ENCODE measurements at places on chromosomes 2 and 18.

GRCh38 chr2:76323381-76323780, 612.7 kb upstream of the GCFC2 start:
- no peak for DNase-seq

DNA sequence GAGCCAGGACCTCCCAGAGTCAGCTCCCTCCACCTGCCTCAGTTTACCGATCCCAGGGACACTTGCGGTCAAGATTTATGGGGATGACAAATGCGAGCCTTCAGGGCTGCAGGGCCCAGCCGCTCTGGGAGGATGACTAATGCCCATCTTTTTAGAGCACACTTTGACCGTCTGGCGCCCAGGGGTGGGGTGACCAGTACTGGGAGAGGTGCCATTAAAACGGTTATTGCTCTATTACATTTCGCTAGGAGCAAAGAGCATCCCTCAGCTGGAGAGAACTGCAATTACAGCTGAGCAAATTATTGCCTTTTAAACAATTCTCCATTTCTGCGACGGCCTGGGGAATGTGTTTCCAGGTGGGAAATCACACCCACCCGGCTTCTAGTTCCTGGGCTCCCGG, 42.6 kb upstream of the HPCAL1 start:
- DNase-seq = peak; percentile 89

- DNase-seq = no peak
Measured at GRCh38 chr2:60966507-60967405, 50.8 kb upstream of the PEX13 start.

DNA sequence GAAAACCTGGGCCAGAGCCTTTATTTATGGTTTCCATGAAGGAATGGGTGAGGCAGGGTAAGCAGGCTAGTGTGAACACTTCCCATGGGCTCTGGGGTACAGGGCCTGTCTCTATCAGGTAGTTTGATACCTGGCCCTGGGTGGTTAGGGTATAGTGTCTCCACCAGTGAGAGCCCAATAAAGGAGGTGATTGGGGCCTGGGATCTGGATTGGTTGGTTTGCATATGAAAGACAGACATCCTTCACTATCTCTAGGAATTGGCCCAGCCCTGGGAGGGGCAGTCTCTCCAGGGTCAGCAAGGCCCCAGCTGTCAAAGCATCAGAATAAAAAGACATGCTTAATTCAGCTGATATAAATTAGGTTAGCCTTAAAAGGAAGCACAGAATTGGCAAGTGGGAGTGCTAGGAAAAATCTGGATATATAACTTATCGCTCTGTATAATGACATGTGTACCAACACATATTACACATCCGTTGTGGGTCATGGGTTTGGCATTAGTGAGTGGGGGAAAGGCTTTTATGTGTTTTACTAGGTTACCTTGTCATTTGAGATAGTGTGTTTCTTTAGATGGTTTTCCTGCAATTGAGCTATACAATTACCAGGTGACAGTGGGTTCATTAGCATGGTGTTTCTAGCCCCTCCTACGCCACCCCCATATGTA, 18.5 kb upstream of the TMEM178A start:
- peak; percentile 45 for DNase-seq

- peak; percentile 66 for DNase-seq
Measured at GRCh38 chr2:136874258-136874657, 108.9 kb downstream of the THSD7B start.

DNA sequence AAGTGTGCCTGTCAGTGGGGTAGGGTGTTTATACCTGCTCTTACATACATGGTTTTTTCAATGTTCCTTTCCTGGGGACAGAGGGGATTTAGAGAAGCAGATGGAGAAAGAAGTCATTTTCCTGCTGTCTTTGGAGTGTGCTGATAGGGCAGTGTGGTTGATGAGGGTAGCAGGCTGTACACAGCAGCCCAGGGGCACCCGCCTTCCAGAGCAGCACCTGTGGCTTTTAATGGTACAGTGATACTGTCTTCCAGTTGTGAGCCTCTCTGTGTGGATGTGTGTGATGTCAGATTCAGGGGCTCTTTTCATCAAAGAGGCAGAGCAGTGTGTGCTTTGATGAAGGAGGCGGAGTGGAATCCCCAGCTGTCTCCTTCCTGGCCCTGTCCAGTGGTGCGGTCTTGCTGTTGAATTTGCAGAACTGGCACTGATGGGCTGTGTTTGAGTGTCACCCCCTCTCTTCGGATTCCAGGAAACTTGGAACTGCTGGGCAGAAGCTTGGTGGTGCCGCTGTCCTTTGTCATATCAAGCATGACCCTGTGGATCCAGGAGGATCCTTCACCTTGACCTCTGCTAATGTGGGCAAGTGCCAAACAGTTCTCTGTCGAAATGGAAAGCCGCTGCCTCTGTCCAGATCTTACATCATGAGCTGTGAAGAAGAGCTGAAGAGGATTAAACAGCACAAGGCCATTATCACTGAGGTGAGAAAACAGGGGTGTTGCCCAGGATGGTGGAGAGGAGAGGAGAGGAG, 259.8 kb downstream of the PHLPP1 start:
- DNase-seq = no peak

DNA sequence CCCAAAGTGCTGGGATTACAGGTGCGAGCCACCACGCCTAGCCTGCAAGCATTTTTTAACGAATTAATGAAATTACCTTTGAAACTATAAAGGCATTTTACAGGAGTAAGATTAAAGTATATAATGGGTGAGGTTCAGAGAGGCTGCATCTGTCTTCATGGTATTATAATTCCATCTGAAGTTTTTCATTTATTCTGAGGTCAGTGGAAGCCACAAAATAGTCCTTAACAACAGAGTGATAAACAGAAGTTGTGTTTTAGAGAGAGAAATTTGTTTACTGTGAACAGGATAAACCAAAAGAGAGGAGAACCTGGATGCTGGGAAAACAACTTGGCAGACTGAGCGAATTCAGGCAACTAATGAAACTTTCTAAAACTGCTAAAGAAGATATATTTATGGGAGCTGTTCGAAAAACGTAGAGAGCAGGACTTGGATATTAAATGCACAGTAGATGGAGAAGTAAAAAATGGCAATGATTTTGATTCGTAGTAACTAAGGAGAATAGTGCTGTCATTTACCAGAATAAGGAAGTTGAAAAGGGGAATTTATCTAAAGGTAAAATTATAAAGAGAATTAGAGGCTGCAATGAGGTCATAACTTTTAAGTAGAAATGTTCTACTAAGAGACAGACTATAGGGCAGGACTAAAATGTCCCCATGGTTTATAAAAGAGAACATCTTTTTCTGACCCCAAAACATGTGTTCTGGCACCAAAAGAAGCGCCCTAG, 37.9 kb upstream of the ITGA4 start:
- DNase-seq = no peak
